Stimulated activated CD4-positive, alpha-beta T cell treated with anti-CD3 and anti-CD28 coated beads, TNF-alpha, amount 100 ng/mL, for 4 hours (primary cell): ENCODE measurements at places on chromosomes 7 and 10.

- no peak for DNase-seq
Observed at GRCh38 chr7:118312966-118313365, 88.5 kb downstream of the ANKRD7 start.

DNA sequence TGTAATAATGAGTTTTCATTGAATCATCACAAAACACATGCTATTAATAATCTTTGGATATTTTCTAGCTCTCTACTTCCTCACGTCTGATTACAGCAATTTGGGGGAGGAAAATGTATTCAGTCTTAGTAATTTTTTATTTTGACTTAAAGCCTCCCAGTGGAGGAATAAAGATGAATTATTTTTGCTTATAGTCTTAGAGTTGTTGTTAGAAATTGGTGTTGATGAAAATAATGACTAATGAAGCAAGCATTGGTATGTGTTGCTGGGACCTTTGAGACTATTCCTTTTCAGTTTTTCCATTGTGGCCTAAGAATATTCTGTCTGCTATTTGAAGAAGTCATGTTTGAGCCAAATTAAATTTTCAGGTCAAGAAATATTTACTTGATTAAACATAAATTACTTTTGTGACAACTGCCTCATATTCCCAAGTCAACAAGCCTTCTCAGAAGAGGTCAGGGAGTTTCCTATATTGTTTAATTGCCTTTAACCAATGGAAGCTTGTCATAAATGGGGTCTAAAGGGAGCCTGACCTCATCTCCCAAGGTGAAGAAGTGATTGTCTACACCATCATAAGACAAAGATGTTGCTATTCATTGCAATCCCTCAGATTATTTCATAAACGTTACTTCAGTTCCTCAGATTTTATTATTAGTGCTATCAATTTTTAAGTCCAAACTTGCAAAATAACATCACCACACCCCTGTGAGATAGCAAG is 90.0 kb downstream of the ST7 start:
- no peak for DNase-seq

- no peak for DNase-seq
Observed at GRCh38 chr7:115087437-115087836, 165.5 kb downstream of the MDFIC start.

DNA sequence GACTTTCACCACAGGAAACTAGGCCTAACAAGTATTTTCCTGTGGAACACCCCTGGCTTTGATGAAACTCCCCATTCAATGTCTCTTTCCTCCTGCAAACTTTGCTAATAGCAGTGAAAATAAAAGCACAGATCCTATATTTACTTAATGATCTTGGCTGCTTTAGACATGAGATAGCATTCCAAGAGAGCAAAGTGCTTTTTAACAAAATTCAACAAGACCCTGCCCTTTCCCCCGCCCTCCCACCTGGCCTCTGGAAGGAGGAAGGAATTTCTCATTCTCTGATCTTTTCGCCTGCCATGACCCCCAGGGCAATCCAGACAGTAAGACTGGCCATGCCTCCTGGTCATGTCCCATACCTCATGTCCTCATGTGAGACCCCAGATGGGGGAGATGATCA is 185.7 kb downstream of the KCNMA1 start:
- no peak for DNase-seq

GRCh38 chr10:131211965-131212619 is 99.4 kb downstream of the TCERG1L start:
- no peak for DNase-seq

DNA sequence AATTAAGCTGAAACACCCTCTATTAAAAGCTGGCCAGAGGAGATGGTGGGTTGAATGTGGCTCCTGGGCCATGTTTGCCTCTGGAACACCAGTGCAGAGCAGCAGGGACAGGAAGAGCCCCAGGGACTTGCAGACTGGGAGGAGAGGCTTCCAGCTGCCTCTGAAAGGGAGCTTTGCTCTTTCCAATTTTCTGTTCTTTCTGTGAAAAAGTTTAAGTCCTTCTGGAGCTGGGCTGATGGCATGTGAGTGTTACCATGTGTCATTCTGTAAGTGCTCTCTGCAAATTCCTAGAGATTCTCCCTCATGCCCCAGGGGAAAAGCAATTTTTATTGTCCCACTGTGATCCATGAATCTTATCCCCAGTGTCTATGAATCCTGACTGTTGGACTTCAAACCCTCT is 112.8 kb upstream of the LANCL2 start:
- no peak for DNase-seq

DNA sequence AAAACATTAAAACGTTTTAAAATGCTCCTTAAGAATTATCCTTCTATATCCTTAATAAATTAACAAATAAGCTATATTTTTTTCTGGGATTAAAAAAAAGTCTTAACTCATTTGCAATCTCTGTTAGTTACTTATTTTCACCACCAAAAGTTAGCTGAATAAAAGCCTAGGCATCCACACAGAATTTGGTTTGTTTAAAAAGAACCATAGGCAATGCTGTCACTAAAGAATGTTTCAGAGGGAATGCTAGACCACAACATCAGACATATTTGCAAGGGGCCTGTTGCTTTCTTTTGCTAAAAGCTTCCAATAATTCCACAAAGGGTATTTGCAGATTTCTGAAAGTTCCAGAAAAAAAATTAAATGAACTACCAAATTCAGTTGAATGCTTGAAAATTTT is 244.2 kb downstream of the POU6F2 start:
- DNase-seq = no peak

DNA sequence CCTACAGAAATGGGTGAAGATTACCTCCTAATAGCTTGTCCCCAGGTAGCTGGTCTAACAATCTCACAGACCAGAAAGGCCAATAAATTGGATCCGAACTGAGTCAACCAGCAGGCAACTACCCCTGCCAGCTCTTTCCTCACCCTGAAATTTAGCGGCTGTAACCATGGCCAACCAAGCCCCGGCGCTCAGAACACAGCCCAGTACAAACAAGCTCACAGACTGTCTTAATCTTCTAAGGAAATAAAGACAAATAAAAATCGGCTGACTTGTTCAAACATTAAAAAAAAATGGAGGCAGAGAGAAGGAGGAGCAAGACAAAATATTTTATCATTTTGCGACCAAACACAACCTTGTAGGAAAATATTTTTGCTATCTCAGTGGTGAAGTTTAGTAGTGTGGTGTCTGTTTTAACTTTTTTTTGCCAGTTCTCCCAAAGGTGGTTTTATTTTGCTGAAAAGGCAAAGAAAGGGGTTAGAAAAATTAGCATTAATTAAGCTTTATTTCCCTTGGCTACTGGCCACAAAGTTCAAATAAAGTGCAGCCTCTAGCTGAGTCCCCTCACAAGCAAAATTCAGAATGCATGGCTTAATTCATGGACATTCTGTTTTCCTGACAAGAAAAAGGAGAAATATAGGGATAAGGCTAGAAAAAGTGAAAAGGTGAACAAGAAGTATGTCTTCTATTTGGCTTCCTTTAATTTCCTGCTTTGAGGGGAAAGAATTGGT is 313.0 kb upstream of the NPVF start:
- DNase-seq = no peak

DNA sequence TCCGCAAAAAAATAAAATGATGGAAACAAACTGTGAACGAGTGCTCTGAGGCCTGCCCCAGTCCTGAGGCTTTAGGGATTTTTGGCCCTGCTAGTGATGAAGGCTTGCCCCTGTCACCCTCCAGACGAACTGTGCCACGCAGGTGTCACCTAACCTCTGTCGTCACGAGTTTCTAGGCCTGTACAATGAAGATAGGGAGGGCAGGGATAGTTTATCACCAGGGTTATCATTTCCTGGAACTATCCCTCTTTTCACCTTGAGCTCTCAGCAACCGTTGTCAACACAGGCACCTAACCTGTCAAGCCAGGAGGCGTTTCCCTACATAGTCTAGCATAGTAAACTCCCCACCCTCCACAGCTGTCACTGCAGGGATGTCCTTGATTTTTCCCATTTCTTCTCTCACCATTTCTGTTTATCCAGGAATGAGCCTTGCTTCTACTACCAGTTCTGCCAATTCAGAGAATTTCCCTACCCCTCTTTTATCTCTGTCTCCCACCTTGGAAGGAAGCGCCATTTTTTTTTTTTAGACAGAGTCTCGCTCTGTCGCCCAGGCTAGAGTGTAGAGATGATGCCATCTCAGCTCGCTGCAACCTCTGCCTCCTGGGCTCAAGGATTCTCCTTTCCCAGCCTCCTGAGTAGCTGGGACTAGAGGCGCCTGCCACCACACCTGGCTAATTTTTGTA is 2.2 kb upstream of the ACHE start:
- DNase-seq = no peak

- no peak for DNase-seq
Observed at GRCh38 chr10:75305675-75306074, 69.9 kb upstream of the COMTD1 start.

GRCh38 chr7:150466477-150466876 is 16.0 kb downstream of the GIMAP8 start:
- no peak for DNase-seq

- DNase-seq = no peak
Observed at GRCh38 chr7:47697543-47697942, 115.6 kb upstream of the TNS3 start.

DNA sequence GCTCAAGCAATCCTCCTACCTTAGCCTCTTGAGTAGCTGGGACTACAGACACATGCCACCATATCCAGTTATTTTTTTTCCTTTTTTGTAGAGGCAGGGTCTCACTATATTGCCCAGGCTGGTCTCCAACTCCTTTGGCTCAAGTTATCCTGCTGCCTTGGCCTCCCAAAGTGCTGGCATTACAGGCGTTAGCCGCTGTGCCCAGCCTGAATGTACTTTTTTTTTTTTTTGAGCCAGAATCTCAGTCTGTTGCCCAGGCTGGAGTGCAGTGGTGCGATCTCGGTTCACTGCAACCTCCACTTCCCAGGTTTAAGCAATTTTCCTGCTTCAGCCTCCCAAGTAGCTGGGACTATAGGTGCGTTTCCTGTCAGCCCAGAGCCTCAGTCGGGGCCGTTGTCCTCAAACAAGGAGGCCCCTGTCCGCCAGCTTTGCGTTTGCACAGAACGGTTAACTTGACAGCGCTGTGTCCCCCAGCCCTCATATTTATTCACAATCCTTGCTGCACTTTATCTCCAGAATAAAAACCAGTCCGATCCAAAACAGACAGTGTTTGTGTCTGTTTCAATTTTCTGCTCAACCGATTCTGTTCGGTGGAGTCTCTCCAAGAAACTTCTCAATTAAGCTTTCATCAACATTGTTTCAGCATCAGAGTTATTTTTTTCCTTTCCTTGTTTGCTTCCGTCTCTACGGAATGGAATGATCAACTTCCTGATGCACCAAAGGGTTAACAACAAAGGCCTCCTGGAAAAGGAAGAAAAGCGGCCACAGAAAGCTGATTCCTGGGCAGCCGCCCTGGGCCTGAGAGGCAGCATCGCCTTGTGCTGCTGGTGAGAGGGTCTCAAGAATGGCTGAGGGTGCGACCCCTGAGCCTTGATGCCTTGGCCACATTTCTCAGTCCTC is 64.5 kb downstream of the PDIA4 start:
- DNase-seq = no peak

- no peak for DNase-seq
Observed at GRCh38 chr10:103552856-103553742, 59.6 kb downstream of the NEURL1 start.

GRCh38 chr7:137836113-137836509 is 10.7 kb downstream of the DGKI start:
- no peak for DNase-seq

GRCh38 chr10:63265683-63266235 is 132.6 kb downstream of the NRBF2 start:
- no peak for DNase-seq

DNA sequence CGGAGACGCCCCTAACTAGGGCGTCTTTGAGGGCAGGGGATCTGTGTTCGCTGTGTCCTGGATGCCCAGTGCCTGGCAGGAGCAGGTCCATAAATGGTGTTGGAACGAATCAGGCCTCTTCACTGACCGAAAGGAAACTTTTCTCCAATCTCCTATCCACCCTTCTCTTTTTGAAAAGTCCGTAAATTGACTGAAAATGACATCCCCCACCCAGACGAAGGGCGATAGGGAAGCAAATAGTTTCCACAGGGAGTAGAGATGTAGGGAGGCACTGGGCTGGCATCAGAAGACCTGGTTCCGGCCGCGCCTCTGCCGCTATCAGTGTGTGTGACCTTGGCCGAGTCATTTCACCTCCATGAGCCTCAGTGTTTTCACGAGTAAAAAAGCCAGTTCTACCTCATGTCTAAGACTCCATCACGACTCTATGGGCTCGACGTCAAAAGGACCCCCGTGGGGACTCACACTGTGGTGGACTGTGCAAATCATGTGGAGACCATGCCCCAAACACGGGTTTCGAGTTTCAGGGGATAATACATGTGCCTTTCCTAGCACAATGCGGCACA is 497 bp upstream of the RAB11FIP2 start:
- DNase-seq = no peak

GRCh38 chr10:3774814-3775695 is 10.0 kb downstream of the KLF6 start:
- DNase-seq = no peak

- no peak for DNase-seq
Observed at GRCh38 chr7:141416650-141417270, 134.4 kb upstream of the AGK start.

DNA sequence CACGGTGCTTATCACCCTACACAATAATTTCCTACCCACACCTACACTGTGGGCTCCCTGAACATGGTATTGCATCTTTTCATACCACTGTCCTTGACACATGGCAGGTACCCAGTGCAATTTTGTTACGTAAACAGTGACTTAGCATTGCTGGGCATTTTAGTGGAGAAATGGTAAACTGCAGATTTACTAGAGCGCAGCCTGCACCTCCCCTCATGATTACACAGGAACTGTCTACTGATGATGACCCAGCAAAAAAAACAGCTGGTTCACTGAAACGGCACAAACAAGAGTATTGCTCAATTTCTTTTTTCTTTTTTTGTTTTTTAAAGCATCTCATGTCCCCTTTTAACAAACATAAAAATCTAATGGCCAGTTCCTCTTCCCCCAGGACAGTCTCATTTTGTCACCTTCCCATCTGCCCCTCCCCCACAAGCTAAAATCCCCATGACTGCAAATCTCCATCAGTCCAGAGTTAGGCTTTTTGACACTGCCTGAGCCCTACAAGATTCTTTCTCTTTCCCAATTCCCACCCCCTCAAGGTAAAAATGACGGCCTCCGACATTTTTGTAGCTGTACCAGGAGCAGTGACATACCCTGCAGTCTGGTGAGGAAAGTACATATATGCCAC is 2.8 kb downstream of the ZNF746 start:
- no peak for DNase-seq

GRCh38 chr10:69644658-69645295 is 14.7 kb downstream of the FAM241B start:
- DNase-seq = no peak

- no peak for DNase-seq
Observed at GRCh38 chr10:131031346-131031745, 280.2 kb downstream of the TCERG1L start.

DNA sequence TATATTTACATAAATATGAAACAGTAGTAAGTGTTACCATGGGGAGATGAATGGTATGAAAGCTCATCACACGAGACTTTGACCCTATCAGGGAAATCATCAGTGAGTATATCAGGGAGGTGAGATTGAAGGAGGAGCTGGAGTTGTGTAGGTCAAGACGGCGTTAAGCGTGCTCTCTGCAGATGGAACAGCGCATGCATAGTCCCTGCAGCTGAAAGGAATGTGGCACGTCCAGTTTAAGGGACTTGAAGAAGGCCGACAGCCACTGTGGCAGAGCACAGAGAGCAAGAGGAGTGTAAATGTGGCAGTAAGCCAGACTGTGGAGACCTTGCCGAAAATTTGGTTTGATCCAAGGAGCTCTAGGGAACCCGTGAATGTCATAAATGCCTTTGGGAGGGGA is 38.9 kb downstream of the POU6F2 start:
- DNase-seq = no peak
